CD4-positive, alpha-beta T cell (primary cell): ENCODE measurements at places on chromosomes 2 and 18. TPM values are rescaled to one million over a fixed set of nuclear protein-coding genes. Genes with fewer than 3 reads are reported as not detected.

DNA sequence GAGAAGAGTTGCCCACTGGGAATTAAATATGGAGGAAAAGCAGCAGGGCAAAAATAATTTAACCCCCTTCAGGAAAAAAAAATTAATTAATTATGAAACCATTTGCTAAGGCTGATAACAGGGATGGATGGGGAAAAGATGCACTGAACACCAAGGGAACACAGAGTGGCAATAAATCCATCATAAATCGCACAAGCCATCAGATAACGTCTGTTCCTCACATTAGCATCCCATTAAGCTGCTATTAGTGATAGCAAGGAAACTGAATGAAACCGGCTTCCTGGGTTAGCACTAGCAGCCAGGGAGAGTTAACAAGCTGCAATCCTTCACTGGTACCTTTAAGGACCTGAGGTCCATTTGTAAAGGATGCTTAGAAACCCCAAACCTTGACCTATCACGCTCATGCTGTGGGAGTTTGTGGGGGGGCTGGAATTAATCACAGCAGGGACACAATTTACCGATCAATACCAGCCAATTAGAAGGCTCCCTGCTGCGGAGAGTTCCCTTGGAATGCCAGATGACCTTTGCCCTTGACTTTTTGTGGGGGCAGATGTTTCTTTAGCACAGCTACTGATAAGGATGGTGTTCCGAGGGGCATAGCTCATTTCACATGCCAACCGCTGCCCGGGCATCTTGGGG lies 175.5 kb upstream of the KLF7 start:
- no peaks in the 10 kb centered on the region for H3K36me3 ChIP-seq
- no peak for DNase-seq
- no peak overlapping the region for H3K4me3 ChIP-seq
- no peaks in the 10 kb centered on the region for H3K27me3 ChIP-seq
- no peak overlapping the region for H3K27ac ChIP-seq

- no peaks in the 10 kb centered on the region for H3K27me3 ChIP-seq
- H3K36me3 ChIP-seq: no peaks in the 10 kb centered on the region
- no peak overlapping the region for H3K27ac ChIP-seq
- no peak overlapping the region for H3K4me3 ChIP-seq
- peaks cover 25% of the 10 kb centered on the region for H3K4me1 ChIP-seq
These were observed 13.4 kb downstream of the DNAJB2 start for GRCh38 chr2:219292616-219293015.

The GRB14 gene
- not detected for total RNA-seq

DNA sequence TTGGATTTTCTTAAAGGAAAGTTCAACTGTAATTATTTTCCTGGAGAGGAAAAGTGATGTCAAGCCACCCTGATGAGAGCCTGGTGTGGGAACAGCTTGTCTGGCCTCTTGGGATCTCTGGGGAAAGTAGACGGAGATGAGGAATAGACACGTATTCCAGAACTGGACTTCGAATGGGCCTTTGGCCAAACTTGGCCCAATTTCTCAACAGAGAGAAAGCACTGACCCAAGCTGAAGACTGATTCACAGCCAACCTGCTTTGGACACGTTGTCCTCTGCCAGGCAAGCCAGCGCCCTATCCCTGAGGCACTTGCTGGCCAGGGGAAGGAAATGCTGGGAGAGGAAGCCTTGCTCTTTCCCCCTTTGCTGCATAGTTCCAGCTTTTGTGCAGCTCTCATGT lies 70.8 kb upstream of the CTAGE1 start:
- H3K4me1 ChIP-seq: no peaks in the 10 kb centered on the region
- no peaks in the 10 kb centered on the region for H3K27me3 ChIP-seq
- H3K36me3 ChIP-seq: no peaks in the 10 kb centered on the region
- no peak overlapping the region for H3K4me3 ChIP-seq
- no peak overlapping the region for H3K27ac ChIP-seq

GRCh38 chr2:184078496-184078895 lies 519.8 kb upstream of the ZNF804A start:
- no peak overlapping the region for H3K27ac ChIP-seq
- no peak for DNase-seq
- H3K4me3 ChIP-seq: no peak overlapping the region
- no peaks in the 10 kb centered on the region for H3K36me3 ChIP-seq

The IL1RL1 gene
- total RNA-seq: not detected

The COL3A1 gene
- not detected for total RNA-seq

DNA sequence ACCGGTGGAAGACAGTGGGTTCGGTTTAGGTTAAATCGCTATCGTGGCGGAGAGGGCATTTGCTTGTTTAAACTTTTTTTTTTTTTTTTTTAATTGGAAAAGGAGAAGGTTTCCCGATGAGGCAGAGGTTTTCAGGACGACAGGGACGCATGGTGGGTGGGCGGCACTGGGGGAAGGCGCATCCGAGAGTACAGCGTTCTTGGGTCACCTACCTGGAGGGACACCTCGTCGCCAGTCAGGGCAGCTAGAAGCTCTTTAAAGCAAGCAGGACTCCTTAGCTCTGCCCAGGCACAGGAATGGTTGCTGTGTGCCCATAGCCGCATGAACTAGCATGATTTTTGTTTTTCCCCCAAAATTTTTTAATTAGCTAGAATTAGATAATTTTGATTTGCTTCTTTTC lies 437 bp downstream of the LDLRAD4 start:
- H3K36me3 ChIP-seq: no peaks in the 10 kb centered on the region
- no peaks in the 10 kb centered on the region for H3K27me3 ChIP-seq
- H3K27ac ChIP-seq: peak overlapping the region; percentile 41
- DNase-seq: no peak
- peak overlapping the region; percentile 62 for H3K4me3 ChIP-seq

The FBXO36 gene
- 0.52 TPM for total RNA-seq

DNA sequence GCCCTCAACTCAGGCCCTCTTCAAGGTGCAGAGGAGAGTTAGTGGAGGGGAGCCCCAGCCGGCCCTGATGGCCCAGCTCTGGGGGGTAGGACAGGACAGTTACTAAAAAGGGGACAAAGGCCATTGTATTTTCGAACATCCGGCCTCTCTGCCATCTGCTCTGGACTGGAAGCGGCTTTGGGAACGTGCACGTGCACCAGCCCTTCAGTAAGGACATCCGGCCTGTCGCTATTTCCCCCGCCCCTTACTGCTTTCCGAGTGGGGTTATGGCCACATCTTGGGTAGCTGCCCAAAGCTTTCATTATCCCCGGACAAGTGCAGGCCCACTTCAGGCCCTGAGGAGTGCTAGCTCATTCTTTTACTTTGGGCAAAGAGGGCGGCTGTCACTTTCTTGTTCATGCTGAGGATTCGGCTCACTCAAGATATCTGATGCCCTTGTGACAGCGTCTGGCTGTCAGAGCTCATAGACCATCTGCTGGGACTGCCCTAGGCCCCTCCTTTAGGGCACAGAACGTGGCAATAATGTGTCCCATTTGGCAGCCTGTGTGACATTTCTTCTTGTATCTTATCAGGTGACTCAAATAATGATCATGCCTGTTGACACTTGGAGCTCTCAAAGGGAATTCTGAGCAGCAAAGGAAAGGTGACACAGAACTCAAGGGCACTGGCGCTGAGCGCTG lies 17.5 kb downstream of the SLC4A3 start:
- no peaks in the 10 kb centered on the region for H3K36me3 ChIP-seq
- no peak overlapping the region for H3K4me3 ChIP-seq
- peaks cover 20% of the 10 kb centered on the region for H3K27me3 ChIP-seq
- H3K4me1 ChIP-seq: peaks cover 13% of the 10 kb centered on the region

The UGT1A9 gene
- not detected for total RNA-seq

DNA sequence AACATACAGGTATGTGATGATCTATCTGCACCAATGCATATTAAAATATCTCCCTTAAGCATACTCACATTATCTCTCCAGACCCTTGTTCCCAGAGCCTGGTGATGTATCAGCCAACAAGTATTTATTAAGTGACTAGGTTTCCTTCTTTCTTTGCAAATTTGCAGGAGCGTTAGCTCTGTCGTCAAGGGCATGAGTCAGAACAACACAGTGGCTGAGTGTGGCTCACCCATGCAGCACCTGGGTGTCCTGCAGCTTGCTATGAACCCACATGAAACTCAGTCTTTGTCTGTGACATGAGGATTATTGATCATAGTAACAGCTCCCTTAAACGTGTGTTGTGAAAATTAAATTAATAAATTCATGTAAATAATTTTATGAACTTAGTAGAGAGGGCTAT lies 96.6 kb downstream of the PIEZO2 start:
- no peak overlapping the region for H3K27ac ChIP-seq
- no peak for DNase-seq
- H3K4me1 ChIP-seq: no peaks in the 10 kb centered on the region
- no peaks in the 10 kb centered on the region for H3K27me3 ChIP-seq
- no peaks in the 10 kb centered on the region for H3K36me3 ChIP-seq
- no peak overlapping the region for H3K4me3 ChIP-seq
